Putamen (tissue), 1 donor: ENCODE measurements at places on chromosomes 3 and 15.

DNA sequence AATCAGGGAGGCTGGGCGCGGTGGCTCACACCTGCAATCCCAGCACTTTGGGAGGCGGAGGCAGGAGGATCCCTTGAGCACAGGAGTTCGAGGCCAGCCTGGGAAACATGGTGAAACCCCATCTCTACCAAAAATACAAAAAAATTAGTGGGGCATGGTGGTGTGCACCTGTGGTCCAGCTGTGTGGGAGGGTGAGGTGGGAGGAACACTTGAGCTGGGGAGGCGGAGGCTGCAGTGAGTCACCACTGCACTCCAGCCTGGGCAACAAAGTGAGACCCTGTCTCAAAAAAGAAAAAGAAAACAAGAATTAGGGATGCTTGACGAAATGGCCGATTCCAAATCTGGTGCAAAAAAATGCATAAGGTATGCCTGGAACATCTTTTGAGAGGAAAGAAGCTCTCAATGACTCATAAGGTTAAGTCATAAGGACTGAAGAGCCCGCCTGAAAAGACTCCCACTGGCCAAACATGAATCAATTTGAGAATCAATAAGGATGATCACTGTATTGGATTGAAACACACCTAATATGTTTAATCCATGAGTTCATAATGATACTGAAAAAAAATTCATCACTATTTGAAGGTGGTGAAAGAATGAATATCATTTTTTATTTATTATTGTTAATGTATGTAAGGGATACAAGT, 27.7 kb downstream of the BLM start:
- no peak for DNase-seq

DNA sequence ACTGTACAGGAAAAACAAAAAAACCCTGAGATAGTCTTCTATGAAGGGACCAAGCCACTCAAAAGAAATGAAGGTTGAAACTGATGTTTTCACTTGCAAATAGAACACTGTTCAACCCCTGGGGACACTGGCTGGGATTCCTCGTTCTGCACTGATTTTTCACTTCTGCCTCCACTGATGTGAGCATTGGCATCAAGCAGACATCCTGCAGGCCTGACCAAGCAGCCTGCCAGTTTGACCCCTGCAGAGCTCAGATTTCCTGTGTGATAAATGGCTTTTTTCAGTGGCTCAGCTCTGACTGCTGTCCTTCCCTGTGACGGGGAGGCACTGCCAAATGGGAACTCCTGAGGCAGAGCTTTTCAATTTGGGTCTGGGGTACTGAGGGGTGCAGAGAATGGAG, 50.0 kb downstream of the RASGRP1 start:
- DNase-seq: no peak

DNA sequence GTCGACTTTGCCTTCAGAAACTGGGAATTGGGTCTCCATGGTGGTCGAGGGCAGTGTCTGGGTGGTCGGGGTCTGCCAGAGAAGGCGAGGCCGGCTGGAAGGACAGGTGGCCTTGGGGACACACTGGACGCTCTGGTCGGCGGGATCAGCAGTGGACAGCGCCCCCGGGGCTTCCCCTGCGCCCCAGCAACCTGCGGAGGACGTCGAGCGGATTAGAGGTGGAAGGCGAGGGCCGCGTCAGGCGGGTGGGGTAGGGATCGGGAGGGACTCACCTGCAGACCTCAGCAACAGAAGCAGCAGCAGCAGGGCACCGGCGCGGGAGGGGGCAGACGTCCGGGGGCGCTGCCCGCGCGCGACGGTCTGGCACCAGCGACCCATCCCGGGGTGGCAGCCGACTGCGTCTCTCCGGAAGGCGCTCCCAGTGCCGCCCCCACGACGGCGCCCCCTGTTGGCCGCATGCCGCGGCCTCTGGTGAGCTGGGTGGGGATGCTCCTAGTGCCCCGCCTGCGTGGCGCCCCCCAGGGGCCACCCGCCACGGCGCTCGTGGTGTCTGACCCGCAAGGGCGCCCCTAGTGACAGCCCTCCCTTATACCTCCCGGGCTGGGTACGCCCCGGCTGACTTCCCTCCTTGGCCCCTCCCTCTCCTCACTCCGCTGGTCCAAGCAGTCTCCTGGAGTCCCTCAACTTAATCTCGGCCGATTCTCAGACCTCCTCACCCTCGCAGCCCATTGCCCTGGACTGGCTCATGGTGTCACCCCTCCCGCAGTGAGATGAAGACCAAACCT, at the start of gene PRSS50:
Gene PRSS50 (minus strand): TSS at position 423 of the 785 bp plus-strand sequence. CDS start 45 bp downstream, at position 378.
- DNase-seq: no peak

DNA sequence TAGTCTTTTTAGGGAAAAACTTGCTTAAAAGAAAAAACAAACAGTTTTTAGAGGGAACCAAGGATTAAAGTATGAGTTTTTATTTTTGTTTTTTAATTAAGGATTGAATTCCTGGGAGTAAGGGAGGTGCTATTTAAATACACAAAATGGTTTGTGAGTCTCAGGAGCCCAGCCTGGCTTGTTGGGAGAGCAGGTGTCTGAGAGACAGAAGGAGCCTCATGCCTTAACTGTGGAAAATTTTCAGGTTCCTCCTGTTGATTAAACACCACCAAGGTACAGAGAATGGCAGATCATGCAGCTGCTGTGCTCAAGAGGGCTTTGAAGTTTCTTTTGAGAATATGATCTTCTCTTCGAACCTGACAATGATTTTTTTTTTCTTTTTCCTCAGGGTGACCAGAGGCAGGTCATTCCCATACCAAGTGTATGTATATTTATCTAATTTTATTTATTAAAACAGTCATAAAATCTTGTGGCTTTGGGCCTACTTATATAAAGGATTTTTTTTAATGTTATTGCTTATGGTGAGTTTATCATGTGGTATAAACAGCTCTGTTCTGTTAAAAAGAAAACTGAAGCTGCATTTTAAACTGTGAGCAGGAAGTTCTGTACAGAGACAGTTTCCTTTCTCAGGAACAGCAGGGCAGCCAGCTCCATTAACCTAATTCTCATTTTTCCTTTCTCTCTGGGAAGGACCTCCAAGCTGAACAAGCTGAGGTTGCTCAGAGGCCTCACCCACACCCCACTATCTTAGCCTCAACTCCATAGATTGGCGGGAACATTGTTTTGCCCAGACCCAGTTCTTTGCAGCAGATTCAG, 33.7 kb upstream of the VILL start:
- no peak for DNase-seq

- no peak for DNase-seq
Measured at GRCh38 chr3:42195879-42196330, 70.1 kb downstream of the CCK start.

GRCh38 chr15:65303687-65304380, 643 bp upstream of the RNU5B-1 start:
- peak; percentile 73 for DNase-seq

DNA sequence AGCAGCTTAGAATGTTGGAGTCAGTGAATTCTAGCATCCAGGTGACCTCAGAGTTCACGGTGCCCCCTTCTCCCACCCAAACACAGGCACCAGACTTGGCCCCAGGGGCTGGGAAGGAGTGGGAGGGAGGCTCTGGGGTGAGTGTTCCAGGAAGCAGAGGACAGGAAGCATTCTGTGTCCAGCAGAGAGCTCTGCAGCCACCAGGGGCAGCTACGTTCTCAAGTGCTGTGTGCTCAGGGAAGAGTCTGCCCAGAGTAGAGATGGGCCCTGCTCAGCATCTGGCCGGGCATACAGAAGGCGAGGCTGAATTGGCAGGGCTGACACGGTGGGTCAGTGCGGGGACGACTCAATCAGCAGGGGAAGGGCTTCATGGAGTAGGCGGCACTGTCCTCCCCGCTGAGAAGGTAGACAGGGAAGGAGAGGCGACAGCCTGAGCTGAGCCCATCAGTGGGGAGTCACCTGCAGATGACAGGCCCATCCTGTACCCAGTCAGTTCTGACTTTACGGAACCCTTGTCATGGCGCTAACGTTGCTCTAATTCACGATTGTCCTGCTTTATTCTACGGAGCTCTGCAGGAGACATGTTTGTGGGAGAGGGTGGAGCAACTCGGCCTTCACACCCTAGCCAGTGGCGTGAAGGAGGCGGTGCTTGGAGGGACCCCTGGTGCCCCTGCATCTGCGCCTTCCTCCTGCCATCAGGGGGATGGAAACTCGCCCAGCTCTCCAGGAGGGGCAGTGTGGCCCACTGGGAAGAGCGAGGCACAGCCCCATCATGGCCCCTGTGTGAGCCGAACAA, 82.2 kb downstream of the C3orf70 start:
- DNase-seq: no peak

DNA sequence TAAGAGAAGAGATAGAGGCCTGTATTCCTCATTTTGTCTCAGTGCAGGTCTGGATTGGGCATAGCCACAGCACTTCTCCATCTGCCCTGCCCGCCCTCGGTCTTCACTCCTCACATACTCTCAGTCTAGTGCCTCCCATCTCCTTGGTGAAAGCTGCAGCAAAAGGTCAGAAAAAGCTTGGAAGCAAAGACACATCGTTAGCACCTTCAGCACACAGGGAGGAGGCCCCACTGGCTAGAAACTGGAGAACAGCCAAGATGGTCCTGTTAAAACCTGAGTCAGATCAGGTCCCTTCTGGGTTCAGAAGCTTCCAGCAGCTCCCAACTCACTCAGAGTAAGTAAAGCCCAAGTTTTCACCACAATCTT, 1.6 kb upstream of the KLF15 start:
- DNase-seq: no peak

- DNase-seq: no peak
Measured at GRCh38 chr3:17931131-17931530, 188.7 kb upstream of the TBC1D5 start.

DNA sequence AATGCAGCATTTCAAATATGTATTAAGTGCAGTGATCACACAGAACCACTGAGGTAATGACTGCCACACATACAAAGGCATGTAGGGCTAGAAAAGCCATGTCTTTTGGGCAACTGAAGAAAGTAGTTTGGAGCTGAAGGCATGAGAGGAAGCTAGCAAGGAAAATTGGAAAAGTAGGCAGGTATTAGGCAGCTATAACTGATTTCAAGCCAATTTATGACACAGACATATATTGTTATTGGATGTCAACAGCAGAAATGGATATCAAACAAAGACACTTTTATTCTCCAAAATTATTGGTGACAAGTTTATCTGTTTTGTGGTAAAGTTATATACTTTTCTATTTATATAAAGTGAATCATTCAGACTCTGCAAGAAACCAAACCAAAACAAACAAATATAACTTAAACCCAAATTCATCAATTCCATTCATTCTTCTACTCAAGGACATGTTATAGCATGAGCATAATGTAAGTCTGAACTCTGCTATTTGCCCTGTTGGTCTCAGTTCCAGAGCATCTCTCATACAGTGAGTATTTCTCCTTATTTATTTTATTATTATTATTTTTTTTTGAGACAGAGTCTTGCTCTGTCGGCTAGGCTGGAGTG, 307.4 kb upstream of the COL8A1 start:
- no peak for DNase-seq

DNA sequence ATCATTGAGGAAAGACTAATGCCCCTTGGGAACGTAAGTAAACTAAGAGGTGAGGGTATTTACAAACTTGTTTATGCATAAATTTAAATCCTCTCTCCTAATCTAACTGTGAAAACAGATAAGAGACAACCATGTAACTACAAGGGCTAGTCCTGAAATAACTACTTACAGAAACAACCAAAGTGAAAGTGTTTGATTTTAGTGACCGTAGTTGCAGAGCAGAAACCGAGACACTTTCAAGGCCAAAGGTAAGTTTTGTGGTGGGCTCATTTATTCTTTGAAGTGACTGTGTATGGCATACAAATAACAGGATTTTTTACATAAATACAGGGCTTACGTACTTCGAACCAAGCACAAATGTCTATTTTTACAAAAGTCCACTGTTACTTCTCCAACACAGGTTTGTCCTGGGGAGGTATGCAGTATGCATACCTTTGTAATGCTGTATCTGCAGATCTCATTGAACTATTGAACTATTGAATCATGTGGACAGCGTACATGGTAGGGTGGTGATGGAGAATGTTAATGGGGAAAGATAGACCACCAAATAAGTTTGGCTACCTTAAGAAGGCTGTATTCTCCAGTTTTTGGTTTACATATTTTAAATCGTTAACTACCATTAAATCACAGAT, 99.6 kb upstream of the RBMS3 start:
- no peak for DNase-seq

DNA sequence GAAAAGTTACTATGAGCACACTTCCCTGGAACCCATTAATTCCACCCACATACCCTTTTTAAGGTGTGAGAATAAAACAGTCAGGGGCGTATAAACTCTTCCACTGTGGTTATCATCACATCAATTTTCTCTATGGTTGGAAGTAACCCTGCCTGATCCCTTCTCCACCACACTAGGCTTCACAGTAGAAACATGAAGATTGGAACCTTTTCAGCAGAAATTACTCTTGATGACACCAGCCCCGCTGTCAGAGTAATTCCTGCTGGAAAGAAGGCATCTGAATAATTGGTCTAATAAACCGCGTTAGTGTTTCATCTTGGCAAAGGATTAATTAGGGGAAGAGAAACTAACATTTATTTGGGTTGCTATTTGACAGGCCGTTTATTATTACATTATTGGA, 278.4 kb downstream of the MFSD1 start:
- DNase-seq: peak; percentile 70

GRCh38 chr3:120212505-120212904, 72.5 kb downstream of the GPR156 start:
- DNase-seq: no peak

DNA sequence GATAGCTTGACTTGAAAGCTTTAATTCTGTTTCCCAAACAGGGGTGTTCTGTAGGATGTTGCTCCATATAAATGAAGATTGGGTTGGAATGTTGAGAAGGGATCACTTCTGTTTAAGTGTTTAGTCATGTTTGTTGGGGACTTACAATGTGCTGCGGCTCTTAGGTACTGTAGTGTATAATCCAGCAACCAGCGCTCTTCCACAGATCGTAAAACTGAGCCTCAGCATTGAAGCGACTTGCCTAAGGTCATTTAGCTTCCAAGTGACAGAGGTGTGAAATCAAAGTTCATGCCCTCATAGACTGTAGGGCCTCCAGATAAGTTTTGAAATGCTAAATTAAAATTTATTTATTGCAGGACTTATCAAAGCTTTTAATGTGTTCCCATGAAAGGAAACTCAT, 1.8 kb downstream of the MKRN2 start:
- DNase-seq: no peak

GRCh38 chr3:136947477-136947876, 10.3 kb upstream of the IL20RB start:
- DNase-seq: no peak

DNA sequence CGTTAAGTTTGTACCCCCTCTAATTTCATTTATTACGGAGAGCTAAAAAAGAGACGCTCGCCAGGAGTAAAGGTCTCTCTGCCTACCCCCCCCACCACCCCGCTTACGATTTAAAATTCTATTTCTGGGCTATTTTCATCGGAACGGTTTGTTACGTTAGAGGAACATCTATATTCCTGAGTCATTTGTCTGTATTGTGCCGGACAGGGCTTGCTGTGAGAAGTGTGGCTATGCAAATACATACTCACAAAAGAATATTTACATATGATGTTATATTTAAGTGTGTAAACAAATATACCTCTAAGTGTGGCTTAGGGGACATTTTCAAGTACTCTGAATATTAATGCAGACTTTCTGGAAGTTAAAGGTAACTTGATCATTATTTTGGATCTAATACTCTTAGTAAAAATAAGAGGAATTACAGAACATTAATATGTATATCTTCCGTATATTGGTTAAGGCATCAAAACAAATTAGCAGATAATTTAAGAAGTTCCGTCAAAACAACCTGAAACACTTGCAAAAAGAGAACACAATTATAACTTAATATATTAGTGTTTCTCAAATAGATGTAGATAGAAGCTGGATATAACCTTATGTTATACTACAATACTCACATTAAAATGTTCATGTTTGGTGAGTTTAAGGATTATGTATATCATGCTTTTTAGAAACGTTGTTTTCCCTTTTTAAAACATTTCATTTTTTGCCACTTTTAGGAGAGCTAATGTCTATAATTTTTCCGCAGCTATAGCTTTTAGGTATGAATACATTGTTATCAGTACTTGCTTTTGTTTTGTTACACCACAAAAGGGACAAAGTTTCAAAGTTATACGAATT, 1.6 kb upstream of the SHOX2 start:
- DNase-seq: no peak
